ENCODE measurements at places on chromosomes 7 and 10.

- no peak for DNase-seq
Observed at GRCh38 chr10:1734288-1734687, 3.0 kb downstream of the ADARB2 start.

DNA sequence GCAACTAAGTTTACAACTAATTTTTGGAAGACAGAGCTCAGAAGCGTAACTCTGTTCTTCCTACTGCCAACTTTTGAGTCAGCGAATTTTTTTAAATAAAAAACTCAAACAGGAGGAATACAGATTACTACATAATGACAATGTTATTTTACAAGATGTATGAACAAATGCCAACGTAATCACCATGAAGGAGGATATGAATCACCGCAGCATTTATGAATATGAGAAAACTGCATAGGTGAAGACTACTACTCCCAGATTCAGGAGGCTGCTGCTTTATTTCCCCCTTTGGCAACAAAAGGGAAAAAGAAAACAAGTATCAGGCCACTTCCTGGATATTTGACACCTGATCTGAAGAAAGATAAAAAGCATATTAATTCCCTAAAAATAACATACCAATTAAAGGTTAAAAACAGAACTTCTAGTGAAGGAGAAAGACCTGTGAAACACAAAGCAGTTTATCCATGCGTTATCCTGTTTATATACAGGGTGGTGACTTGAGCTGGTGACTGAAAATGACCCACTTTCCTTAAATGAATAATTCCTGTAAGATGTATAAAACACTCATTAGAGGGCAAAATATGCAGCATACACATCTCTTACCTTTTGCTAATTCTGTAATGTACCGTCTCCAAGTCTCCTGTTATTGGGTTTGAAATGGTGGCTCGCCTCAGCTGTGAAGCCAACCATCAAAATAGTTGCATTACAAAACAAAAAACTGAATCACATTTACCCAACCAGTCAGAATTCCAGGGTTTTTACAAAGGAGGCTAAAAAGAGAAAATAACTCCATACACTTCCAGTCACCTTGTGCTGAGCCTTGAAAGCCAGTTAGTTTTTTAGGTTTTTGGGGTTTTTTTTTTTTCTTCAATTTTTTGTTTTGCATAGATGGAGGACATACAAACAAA is 52.0 kb downstream of the P4HA1 start:
- DNase-seq = peak; percentile 80

GRCh38 chr10:110144507-110144906 is 62.9 kb upstream of the MXI1 start:
- DNase-seq = no peak

DNA sequence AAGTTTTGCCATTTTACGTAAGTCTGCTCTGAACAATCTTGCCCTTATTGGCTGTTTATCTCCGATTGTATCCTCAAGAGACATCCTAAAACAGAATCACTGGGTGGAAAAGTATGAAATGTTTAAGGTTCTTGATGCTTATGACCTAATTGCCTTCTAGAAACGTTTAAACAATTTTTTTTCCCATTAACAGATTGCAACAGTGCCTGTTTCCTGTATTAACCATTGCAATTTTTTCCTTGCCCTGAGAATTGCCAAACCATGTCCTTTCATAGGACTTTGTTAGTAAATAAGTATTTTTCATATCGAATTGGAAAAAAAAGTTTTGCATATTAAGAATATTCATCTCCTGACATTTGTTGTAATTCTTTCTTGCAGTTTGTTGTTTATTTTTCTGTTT is 639.8 kb downstream of the INHBA start:
- DNase-seq = no peak

- no peak for DNase-seq
Observed at GRCh38 chr10:82210331-82210730, 335.3 kb downstream of the NRG3 start.

- peak; percentile 41 for DNase-seq
Observed at GRCh38 chr7:134016223-134016941, 110.8 kb upstream of the LRGUK start.

DNA sequence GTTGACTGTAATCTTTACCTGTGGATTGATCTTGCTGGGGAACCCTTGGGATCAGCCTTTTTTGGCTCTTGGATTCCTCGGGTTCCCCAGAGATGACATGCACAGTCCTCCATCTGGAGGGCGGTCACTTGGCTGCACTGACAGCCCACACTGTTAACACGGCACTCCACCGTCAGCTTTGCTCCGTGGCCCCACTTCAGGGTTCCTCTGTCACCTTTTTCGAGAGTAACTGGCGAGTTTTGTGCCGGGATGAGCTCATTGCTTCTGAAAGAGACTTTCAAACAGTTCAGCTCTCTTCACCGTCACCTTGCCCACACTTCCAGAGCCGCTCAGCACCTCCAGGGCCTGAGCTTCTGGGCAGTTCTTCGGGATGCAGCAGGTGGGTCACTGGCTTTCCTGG is 42.4 kb downstream of the PROSER2 start:
- no peak for DNase-seq

- DNase-seq = peak; percentile 74
Observed at GRCh38 chr7:111560773-111561653, 1.3 kb downstream of the IMMP2L start.

DNA sequence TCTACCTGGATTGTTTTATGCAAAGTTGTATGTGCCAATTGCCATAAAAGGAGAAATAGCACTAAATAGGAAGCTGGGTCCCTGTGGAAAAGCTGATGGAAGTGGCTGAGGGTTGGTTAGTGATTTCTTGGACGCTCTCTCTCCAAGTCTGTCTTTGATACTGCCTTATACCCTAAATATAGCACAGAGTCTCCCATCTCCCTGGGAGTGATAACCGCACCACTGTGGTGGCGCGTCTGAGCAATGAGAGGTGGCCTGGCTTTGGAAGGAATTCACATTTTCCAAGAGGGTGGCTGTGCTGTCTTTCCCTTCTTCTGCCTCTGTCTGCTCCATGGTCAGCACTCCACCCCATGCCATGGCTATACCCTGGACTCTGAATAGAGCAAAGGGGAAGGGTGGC is 31.2 kb downstream of the STMP1 start:
- no peak for DNase-seq

DNA sequence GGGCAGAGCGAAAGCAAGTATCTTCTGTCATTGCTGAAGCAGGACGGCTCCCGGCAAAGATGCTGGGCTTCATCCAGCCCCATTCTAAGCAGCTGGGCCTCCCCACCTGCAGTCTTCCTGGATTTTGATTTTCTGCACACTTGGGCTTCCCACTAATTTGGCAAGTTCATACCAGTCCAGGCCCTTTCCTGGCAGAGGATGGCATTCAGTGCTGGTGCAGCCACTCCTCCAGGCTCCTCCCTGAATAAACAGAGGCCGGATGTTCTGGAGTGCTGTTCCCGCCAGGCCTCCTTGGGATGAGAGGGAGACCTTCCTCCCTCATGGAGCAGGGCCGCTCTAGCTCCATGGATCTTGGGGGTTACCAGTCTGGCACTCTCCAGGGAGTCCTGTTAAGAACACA is 3.4 kb downstream of the BAG3 start:
- DNase-seq = no peak

GRCh38 chr7:52472006-52472620 is 563.3 kb upstream of the POM121L12 start:
- no peak for DNase-seq

GRCh38 chr10:20455774-20456173 is 441.3 kb downstream of the NEBL start:
- no peak for DNase-seq

- no peak for DNase-seq
Observed at GRCh38 chr10:86300399-86300925, 66.1 kb downstream of the GRID1 start.

- DNase-seq = no peak
Observed at GRCh38 chr7:47516985-47517600, 64.8 kb downstream of the TNS3 start.

GRCh38 chr7:90631502-90631901 is 35.4 kb downstream of the CDK14 start:
- no peak for DNase-seq

Measured in foreskin fibroblast (primary cell).